MG63 (cell line): ENCODE measurements at places on chromosomes 12 and 14.
A peak's percentile ranks its signal among the peaks of the same experiment; 100 is the strongest.

DNA sequence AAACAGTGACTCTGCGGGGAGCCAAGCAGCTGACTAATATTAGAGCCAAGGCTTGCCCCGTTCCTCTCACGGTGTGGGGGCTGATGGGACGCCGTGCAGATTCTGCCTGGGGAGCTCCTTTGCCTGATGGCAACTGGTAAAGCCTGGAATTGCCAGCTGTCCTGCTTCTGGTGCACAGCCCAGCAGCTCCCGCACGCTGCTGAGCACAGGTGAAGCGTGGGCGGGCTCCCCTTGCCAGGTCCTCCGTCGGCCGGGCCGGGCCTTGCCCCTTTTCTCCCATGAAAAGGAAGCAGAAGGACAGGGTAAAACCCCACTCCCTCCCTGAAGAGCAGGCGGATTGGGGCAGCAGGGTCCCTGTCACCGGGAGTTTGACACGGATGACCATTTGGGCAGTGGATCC, 79.0 kb downstream of the WDR20 start:
- no peak for DNase-seq

DNA sequence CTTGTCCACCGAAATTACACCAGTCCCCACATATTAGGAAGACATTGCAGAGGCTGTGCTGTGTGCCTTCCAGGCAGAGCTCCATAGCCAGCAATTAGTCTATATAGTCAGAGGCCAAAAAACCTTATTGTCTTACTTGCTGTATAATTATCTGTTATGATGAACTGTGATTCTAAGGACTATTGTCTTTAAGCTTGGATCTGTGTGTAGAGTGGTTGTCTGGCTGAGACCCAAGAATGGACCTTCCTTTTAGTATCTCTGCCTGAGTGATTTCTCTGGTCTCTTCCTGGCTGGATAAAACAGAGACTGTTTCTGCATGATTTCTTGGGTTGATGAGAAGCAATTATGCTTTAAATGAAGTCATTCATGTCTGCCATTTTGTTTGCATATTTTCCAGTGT, 465.3 kb downstream of the PRKD1 start:
- DNase-seq = no peak

- no peak for DNase-seq
These were observed at the start of gene STRN3 for GRCh38 chr14:31026077-31026449. Gene STRN3, minus strand, starts transcription at chr14:31026379. Its CDS starts 194 bp downstream, at chr14:31026185.

- no peak for DNase-seq
These were observed 14.9 kb upstream of the IRF2BPL start for GRCh38 chr14:77043177-77043983.

- DNase-seq = no peak
These were observed 29.6 kb upstream of the VPS33A start for GRCh38 chr12:122295877-122296276.

DNA sequence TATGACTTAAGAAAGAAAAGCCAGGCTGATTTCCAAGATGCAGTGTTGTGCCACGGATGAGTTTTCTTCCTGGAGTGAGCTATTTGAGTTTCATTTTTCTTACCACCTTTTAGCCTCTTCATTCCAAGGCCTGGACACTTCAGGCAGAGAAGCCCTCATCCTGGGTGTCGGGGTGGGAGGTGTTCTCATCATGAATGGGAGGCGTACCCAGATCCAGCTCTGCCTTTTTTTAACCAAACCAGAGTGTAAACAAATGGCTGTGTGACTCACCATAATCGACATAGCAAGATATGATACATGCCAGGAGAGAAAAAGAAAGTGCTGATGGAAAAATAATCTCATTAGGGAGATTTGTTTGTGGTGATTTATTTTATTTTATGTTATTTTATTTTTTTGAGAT, 79.9 kb downstream of the ARF6 start:
- DNase-seq = peak; percentile 78

- DNase-seq = no peak
These were observed 94.6 kb upstream of the PLEKHA5 start for GRCh38 chr12:19034937-19035336.

DNA sequence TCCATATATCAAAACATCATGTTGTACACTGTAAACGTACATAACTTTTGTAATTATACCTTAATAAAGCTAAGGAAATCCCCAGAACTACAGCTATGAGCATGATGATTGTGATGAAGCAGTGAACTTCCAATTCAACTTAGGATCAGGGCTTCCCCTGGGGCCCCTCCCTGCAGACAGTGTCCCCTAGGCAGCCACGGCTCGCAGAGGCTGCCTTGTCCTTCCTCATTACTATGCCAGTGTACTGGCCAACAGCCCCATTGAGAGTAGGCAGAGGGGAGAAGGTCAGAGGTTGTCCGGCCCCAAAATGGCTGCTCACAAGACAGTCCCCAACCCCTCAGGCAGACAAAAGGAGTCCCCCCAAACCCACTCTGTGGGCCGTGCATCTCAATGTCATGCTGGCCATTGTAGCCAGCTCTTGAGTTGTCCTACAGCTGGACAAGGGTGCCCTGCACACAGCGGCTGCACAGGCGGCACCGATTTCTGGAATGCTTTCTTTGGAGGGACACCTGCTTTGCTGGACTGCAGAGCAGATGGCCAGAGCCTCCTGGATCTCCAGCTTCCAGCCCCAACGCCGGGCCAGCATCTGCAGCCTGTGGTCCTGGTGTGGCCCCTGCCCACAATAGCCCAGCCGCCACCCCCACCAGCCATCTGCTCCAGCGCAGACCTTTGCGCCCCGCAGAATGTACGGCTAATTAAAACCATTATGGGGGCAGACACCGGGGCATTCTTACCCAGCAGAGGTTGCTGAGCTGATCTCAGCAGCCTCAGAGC, 46.1 kb downstream of the NIN start:
- no peak for DNase-seq

DNA sequence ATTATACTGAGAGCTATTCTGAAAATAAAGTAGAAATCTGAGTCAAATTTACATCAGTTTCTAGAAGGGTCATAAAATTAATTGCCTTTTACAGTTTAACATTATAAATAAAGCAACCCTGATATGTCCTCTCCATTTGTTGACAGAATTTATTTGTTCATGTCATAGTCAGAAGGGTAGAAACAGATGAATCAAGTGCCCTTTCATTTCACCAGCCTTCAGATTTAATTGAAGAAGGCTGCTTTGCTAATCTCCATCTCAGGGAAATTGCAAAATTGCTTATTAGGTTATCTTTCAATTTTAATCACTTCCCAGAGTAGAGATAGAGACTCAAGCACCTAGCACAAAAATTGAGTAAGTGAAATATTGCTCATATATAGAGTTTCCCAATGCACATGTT, 76.8 kb downstream of the ATXN7L3B start:
- DNase-seq = no peak

GRCh38 chr12:42019746-42020145, 124.9 kb downstream of the GXYLT1 start:
- DNase-seq = no peak

GRCh38 chr12:59173695-59174094, 253.4 kb upstream of the LRIG3 start:
- DNase-seq = no peak

- no peak for DNase-seq
These were observed 51.5 kb upstream of the CMKLR1 start for GRCh38 chr12:108390495-108391203.
